ENCODE measurements at places on chromosomes 11 and 22.

- no peak for DNase-seq
Observed at GRCh38 chr22:30332551-30332950, 5.8 kb upstream of the TBC1D10A start.

- DNase-seq: no peak
Observed at GRCh38 chr11:70409437-70409836, 11.1 kb downstream of the CTTN start.

- no peak for DNase-seq
Observed at GRCh38 chr11:21921151-21921550, 271.7 kb upstream of the ANO5 start.

DNA sequence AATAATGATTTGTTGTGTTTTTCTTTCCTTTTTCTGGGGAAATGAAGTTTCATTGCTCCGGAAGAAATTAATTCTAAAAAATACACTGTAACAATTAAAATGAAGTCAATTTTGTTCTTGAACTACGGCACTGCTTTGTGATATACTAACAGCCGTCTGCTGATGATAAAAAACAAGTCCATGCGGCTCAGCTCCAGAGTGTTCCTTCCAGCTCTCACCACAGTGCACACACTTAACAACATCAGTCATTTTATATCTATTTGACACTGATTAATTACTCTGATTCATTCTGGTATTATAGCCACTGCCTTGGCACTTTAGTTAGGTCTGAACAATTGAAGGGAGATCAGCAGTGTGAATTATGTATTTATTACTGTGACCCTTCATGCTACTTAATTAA, 97.4 kb upstream of the SLC6A5 start:
- DNase-seq: no peak

DNA sequence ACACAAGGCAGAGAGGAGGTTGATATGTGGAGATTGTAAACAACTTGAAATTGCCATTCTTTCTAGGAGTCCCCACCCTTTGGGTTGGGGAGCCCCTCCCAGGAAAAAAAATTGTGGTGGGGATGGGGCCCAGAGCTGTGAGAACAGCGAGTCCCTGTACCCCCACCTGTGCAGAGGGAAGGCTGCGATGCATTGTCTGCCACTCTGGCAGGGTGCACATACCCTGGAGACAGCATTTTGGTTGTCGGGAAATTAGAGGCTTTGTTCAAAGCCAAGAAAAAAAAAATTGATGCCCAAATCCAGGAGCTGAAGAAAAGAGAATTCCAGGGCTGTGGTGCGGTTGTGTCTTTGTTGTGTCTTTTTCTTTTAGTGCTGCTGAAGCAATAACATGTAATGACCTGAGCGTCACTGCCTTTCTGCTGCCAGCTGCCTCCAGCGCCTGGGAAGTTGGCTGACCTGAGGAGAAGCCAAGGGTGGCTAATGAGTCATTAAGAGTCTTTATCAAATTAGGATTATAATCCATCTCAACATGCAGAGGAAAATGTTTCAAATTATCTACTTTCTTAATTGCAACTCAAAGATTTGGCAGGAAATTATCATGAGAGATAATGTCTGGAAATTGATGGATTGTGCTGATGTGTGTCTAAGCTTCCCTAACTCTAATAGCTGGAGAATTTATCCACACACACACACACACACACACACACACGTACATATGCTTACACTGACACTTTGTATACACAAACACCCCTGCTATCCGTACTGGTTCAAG, 8.0 kb upstream of the PKNOX2 start:
- DNase-seq: no peak
